ENCODE measurements at places on chromosomes 5 and 9.
A peak's percentile ranks its signal among the peaks of the same experiment; 100 is the strongest.

DNA sequence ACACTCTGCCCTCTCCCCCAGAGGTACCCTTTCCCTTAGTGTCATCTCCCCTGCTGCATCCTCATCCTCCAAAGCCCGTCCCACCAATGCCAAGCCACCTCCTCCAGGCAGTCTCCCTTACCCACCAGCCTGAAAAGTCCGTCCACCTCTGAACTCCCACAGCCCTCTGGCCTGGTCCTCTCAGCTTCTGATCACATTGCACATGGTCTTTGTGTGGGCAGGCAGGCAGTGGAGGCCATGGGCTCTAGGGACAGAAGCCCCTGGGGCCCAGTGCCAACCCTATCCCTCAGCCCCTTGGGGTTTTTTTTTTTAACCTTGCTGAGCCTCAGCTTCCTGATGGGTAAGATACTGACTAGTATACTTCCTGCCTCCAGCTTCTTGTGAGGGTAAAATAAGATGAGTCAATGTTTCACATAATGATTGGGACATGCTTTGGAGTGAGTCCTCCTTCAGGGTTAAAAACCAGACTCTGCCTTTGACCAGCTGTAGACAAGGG lies 19.4 kb downstream of the CSF1R start:
- DNase-seq: no peak

DNA sequence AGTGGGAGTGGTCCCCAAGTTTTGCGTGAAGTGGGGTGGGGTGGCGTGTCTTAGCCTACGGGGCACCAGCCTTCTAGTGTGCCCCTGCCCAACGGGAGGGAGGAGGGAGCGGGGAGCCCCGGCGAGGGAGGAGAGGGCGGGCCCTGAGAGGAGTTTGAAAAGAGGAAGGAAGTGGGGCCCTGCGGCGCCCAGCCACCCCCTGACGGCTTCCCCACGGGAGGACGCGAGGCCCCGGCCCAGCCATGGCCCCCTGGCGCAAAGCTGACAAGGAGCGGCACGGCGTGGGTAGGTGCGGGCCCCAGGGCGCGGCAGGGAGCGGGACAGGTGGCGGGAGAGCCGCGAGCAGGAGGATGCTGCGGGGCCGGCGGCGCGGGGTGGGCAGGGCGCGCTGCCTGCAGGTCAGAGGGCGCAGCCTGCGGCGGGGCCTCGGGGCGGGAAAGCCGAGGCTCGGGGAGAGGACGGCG lies at the start of gene DOCK2:
Gene DOCK2, plus strand, starts transcription at position 191 of the 464 bp plus-strand sequence. Its CDS starts 52 bp downstream, at position 243.
- peak; percentile 40 for DNase-seq

DNA sequence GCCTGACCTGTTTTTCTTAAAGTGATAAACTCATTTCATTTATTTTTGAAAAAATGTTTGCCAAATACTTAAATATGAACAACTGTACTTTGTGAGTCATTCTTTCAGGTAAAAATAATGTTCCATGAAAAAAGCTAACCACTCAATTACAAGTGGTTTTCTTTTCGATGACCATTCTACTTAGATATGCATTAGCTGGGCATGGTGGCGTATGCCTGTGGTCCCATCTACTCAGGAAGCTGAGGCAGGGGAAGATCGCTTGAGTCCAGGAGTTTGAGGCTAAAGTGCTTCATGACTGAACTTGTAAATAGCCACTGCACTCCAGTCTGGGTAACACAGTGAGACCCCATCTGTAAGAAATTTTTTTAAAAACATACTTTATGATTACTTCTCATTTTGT lies 4.0 kb upstream of the WDR70 start:
- no peak for DNase-seq

DNA sequence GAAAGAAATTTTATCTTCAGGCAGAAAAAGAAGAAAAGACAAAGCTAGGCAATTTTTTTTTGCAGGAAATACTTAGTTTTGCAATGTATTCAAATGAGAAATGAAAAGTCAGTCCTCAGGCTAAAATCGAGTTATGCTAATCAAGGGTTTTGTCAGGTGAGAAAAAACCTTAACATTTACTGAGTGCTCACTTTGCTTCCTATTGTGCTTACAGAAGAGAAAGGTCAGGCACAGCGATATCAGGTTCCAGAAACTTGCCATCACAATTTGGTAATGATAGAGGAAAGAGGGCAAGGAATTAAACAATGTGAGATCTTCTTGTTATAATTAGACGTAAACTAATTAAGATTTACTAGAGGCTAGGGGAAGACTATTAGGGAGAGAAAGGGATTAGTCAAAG lies 431.7 kb upstream of the CTNND2 start:
- DNase-seq: no peak

DNA sequence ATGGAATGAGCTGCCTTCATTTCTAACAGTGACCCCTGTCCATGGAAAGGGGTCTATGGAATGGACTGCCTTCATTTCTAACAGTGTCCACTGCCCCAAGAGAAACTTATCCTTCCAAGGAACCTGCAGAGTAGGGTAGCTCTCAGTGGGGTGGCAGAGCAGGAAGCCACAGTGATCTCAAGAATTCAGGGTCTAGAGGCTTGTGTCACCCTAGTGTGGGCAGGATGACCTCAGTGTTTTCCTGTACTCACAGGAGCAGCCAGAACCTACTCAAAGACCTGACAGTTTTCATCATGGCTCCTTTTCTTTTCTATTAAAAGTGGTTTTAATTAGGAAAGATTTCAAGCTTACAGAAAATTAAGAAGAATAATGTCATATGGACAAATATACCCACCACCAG lies 27.5 kb downstream of the SEC61B start:
- no peak for DNase-seq

DNA sequence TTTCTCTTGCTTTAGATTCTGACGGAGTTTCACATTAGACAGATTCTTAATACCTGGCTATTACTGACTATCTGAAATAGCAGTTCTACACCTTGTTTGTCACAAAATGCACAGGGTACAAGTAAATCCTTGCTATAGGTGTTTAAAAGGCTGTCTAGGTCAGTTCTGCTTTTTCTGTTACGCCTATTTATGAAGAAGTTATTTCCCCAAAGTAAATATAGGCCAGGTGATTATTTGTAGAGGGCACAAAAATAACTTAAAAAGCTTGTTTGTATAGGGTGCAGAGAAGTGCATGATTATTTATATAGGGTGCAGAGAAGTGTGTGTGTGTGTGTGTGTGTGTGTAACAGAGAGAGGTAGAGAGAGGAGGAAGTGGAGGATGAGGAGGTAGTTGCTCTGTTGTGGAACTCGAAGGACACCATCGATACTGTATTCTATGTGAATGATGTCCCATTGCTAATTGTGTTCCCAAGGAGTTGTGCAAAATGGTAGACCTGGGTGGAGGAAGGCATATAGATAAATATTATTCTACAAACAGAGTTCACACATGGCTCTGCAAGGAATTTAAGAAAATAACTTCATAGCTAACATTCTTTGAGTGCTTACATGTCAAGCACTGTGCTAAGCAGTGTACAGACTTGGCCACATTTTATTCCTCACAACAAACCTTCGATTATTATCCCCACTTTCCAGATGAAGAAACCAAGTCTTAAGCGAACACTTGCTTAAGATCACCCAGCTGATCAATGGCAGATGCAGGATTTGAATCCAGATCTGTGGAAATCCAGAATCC lies 96.3 kb upstream of the EQTN start:
- DNase-seq: no peak

- no peak for DNase-seq
These were observed 914.3 kb upstream of the C9orf72 start for GRCh38 chr9:28487561-28487960.

GRCh38 chr9:112341730-112342129 lies 8.3 kb upstream of the PTBP3 start:
- DNase-seq: no peak

- no peak for DNase-seq
These were observed 269.0 kb upstream of the RGMB start for GRCh38 chr5:98504505-98504904.

GRCh38 chr9:77765781-77766259 lies 117.7 kb upstream of the GNA14 start:
- DNase-seq: no peak

- DNase-seq: no peak
These were observed 1020.0 kb upstream of the ARRDC3 start for GRCh38 chr5:92402956-92403702.

DNA sequence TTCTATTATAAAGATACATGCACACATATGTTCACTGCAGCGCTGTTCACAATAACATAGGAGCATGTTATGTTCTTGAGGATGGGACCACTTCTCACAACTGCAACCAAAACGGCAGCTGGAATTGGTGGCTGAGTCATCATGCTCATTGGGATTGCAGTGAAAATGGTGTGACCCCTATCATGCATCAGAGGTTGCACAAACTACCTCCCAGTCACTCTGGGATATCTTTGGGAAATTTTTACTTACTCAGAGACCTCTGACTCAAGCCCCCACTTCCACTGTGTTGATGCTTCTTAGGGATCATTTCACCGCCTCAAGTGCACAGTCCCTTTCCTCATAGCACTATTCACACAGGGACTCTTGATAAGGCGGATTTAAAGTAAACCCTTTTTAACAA lies 474.1 kb downstream of the BNC2 start:
- DNase-seq: no peak

DNA sequence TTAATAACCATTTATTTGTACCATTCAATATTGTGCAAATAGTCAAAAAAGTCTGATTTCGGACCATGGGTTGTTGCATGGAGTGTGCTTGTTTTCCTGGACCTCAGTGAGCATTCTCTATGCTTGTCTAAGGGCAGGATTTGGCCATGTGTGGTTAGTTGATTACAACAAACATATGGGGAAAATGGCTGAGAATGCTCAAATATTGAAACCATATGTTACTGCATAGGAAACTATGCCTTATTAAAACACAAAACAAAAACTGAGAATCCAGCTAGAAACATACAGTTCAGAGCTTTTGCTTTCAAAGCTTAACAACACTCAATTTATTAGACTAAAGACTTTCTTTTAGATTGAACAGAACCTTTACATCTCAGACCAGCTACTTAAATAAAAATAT lies 928.3 kb downstream of the NR2F1-AS1 start:
- DNase-seq: no peak

DNA sequence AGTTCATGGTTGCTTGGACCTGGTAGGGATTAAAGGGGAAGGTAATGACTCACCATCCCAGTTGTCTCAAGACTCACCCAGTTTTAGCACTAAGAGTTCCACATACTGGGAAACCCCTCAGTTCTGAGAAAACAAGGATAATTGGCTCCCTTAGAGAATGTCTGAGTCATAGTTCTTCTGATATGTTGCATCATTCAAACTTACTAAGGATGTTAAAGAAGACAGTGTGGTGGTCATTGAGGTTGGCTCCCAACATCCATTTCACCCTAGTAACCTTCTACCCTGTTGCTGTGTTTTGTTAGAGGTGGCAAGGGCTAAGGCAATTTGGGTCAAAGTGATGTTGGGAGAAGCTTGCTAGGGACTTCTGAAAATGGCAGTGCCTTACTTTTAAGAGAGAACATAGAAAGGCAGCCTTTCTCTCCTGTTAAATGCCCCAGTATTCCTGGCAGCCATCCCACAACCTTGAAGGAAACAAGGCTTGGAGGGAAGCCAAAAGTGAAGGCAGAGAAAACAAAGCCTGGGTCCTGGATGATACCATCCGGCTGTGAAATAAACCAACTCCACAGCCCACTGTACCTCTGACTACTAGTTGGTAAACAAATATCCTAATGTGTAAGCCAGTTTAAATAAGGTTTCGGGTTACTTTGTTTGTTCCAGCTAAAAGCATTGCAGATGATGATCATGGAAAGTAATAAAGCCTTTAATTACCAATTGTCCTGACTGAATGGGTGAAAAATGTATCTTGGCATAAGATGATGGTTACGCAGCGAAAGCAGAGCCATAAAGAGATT lies 80.4 kb upstream of the ADAMTSL1 start:
- no peak for DNase-seq

DNA sequence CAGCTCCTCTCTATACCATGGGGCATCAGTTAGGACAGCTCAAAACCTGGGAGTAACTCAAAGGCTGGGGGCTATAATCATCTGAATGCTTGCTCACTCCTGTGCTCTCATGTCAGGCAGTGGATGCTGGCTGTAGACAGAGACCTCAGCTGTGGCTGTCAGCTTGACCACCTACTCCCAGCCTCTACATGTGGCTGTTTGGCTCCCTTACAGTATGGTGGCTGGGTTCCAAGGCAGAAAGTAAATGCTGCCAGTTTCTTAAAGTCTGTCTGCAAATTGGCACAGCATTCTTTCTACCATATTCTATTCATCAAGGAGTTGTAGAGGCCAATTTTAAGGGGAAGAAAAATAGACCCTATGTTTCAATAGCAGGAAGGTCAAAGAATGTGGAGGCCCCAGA lies 66.9 kb downstream of the TMC1 start:
- no peak for DNase-seq

DNA sequence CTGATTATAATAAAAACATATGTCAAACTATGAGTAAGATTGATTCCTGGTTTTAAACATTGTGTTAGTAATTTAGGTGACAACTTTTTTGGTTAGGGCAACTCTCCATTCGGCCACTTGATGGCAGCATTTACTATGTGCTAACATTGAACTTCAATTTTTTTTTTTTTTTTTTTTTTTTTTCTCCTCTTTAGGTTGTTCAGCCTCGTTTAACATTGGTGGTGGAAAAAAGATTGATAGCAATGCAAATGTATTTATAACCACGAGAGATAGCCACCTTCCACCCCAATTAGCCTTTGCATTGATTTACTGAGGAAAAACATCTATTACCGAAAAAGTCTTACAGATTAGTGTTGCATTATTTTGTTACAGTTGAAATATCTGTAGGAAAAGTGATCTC lies 159.1 kb downstream of the CSNK1G3 start:
- peak; percentile 21 for DNase-seq

- no peak for DNase-seq
These were observed 2.8 kb downstream of the PDLIM7 start for GRCh38 chr5:177494346-177495195.

DNA sequence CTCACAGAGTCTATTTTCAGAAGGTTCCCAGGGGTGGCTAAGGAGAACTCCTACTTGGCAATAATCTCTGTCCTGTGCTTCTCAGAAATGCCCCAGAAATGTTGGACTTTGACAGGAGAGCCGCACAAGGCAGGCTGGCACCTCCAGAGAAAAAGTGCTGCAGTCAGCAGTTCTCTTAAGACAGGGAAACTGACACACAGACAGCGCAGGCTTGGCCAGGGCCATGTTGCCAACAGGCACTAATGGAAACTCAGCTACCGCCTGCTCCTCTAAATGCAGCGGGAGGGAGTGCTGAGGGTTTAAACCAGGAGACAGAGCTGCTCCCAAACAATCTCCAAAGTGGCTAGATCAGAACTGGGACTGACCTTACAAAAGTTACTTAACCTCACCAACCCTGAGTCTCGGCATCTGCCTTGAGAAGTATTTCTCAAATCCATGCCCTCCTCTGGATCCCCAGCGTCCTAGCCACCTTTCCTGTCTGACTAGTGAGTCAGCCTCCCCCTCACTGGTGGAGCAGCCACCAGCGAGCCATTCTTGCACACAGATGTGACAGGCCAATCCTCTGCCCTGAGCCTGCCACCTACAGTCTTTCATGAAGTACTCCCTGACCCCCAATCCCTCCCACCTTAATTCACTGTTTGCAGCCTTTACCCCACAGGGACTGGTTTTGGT lies 186.4 kb downstream of the CDK5RAP2 start:
- DNase-seq: no peak

DNA sequence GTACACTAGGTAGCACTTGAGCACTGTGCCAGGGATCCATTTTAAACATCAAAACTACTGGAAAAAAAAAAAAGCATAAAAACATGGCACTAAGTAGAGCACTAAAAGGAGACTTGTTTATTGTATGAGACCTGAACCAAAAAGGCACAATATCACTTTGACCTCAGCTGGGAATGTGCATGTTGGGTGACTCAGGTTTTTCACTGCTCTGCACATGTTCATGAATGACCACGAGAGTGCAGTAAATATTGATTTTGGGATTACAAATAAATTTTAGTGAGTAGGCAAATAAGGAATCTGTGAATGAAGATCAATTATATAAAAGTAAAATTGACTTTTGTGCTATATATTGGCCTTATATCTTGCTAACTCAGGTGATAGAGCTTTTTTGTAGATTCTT lies 11.8 kb downstream of the RMI1 start:
- no peak for DNase-seq

All from activated CD4-positive, alpha-beta T cell treated with anti-CD3 and anti-CD28 coated beads for 24 hours (primary cell).